A549 treated with CpdA at 1 μM for 4 hours (cell line): ENCODE measurements at places on chromosomes 1 and 21. TPM values are rescaled to one million over a fixed set of nuclear protein-coding genes. Genes with fewer than 3 reads are reported as not detected.

LAMTOR2 gene
- total RNA-seq: 152 to 166 TPM (median 161 TPM) in 5 replicates

S100A7A gene
- total RNA-seq: not detected in 5 replicates

AQP10 gene
- not detected in 5 replicates for total RNA-seq

PWP2 gene
- total RNA-seq: 1.0 to 4.8 TPM (median 2.1 TPM) in 5 replicates

EFNA3 gene
- total RNA-seq: 2.3 to 5.0 TPM (median 4.7 TPM) in 5 replicates

VASH2 gene
- total RNA-seq: 2.8 to 6.1 TPM (median 3.9 TPM) in 5 replicates

OR10J5 gene
- total RNA-seq: not detected in 5 replicates

LCK gene
- total RNA-seq: 0.03 TPM in 1 of 5 replicates, not detected in the others

SLC44A3 gene
- total RNA-seq: 1.6 to 2.1 TPM (median 1.7 TPM) in 5 replicates

OR2T35 gene
- total RNA-seq: not detected in 5 replicates

SDC3 gene
- total RNA-seq: 6.5 to 10.8 TPM (median 8.4 TPM) in 5 replicates

UBXN10 gene
- not detected in 5 replicates for total RNA-seq

B3GALT6 gene
- 11.3 to 21.5 TPM (median 20.4 TPM) in 5 replicates for total RNA-seq

LRRC38 gene
- not detected in 5 replicates for total RNA-seq

BSND gene
- not detected in 5 replicates for total RNA-seq

FAM177B gene
- not detected in 5 replicates for total RNA-seq

ADORA3 gene
- not detected in 5 replicates for total RNA-seq

CASQ2 gene
- not detected in 5 replicates for total RNA-seq

MFAP2 gene
- total RNA-seq: 0.15 to 0.72 TPM (median 0.38 TPM) in 5 replicates

DMRTA2 gene
- 0.13 to 0.29 TPM (median 0.24 TPM) in 5 replicates for total RNA-seq

LRRC3 gene
- total RNA-seq: 0.98 to 2.0 TPM (median 1.7 TPM) in 5 replicates

GSTM1 gene
- total RNA-seq: not detected in 5 replicates

FCRL1 gene
- not detected in 5 replicates for total RNA-seq

CREB3L4 gene
- total RNA-seq: 9.7 to 12.3 TPM (median 10.9 TPM) in 5 replicates

KCNE2 gene
- not detected in 5 replicates for total RNA-seq

MARK1 gene
- 0.05 to 0.40 TPM (median 0.10 TPM) in 5 replicates for total RNA-seq

ITSN1 gene
- total RNA-seq: 13.1 to 23.9 TPM (median 14.9 TPM) in 5 replicates

OR2M4 gene
- total RNA-seq: not detected in 5 replicates

NTMT2 gene
- total RNA-seq: not detected in 5 replicates

ATG4C gene
- total RNA-seq: 4.1 to 5.1 TPM (median 4.4 TPM) in 5 replicates

EPHA8 gene
- total RNA-seq: 0.01 to 0.03 TPM in 2 of 5 replicates, not detected in the others

TTC22 gene
- not detected in 5 replicates for total RNA-seq

TM2D1 gene
- 21.6 to 33.9 TPM (median 24.4 TPM) in 5 replicates for total RNA-seq

EPHB2 gene
- 44.5 to 64.1 TPM (median 52.7 TPM) in 5 replicates for total RNA-seq

L1TD1 gene
- total RNA-seq: not detected in 5 replicates

GBP3 gene
- 1.1 to 1.3 TPM (median 1.3 TPM) in 5 replicates for total RNA-seq

ILDR2 gene
- total RNA-seq: 0.02 to 0.14 TPM in 2 of 5 replicates, not detected in the others

TLR5 gene
- total RNA-seq: 0.03 to 0.15 TPM (median 0.13 TPM) in 5 replicates

HP1BP3 gene
- 90.3 to 155 TPM (median 114 TPM) in 5 replicates for total RNA-seq
